ENCODE measurements at places on chromosomes 11 and 22.

GRCh38 chr11:20621679-20622078, 22.3 kb downstream of the SLC6A5 start:
- no peak for DNase-seq

DNA sequence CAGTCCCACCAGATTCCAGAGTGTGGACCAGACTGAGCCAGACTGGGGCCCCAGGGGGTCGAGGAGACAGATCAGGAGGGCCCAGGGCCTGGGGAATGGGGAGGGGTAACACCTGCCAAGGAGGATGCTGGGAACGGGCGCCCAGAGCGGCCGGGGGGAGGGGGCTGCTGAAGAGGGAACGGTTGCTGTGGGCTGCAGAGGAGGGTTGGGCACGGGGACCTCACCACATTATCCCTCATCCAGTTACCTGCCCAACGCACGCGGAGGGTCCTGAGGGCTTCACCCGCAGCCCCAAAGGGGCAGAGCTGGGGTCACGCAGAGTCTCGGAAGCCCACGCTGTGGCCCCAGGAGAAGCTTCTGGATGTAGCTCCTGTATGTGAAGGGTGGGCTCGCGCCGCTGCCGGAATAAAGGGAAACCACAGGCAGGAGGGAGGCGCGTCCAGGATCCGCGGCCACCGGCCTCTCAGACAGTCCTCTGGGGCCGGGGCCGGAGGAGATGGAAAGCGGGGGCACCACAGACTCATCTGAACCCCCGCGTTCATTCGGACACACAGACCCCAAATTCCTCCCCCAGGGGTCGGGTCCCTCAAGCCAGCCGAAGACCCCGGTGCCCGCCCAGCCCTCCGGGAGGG, 866 bp upstream of the SELENOO start:
- DNase-seq, result no peak

DNA sequence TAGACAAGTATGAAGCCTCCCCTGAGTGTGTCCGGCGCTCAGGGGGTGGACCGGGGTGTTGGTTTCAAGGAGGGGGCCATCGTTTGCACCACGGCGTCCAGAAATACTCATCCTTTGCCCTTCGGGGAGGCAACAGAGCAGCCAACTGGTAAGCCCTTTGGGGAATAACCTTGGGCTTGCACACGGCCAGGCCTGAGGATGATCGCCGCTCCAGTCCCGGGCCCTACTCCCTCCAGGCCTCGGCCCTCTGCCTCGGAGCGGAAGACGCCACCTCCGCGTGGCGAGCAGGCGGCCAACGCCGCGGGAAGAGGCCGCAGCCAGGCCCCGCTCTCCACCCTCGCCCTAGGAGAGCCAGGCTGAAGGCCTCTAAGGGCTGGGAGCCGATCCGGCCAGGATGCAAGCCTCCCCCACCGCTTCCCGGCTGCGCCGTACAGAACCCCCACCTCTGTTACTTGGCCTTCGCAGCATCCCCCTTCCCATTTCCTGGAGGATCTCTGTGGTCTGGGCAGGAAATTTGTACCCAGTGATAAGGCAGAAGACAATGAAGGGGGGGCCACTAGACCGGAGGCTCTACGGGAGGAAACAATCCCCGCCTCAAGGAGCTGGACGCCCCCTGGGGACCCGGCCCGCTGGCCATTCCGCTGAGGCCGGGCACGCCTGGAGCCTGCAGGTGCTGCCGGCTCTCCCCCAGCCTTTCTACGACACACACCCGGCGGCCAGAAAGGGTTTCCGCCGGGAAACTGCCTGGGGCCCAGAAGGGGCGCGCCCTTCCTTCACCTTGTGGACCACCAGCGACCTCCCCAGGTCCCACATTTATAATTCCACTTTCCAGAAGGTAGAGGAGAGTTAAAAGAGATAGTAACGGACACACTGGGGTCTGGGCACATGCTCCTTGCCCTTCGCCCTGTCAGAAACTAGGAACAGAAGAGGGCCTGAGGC, 2.6 kb downstream of the ESAM start:
- DNase-seq, result no peak

- no peak for DNase-seq
Measured at GRCh38 chr11:104581246-104581980, 316.8 kb downstream of the CASP12 start.

DNA sequence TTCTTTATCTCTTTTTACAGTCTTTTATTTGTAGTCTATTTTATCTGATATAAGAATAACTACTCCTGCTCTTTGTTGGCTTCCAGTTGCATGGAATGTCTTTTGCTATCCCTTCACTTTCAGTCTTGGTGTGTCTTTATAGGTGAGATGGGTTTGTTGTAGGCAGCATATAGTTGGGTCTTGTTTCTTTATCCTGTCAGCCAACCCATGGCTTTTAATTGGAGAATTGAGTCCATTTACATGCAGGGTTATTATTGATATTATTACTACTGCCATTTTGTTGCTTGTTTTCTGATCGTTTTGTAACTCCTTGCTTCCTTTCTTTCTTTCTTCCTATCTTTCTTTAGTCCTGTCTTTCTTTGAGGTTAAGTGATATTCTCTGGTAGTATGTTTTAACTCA, 11.9 kb upstream of the IL17RA start:
- DNase-seq, result no peak

DNA sequence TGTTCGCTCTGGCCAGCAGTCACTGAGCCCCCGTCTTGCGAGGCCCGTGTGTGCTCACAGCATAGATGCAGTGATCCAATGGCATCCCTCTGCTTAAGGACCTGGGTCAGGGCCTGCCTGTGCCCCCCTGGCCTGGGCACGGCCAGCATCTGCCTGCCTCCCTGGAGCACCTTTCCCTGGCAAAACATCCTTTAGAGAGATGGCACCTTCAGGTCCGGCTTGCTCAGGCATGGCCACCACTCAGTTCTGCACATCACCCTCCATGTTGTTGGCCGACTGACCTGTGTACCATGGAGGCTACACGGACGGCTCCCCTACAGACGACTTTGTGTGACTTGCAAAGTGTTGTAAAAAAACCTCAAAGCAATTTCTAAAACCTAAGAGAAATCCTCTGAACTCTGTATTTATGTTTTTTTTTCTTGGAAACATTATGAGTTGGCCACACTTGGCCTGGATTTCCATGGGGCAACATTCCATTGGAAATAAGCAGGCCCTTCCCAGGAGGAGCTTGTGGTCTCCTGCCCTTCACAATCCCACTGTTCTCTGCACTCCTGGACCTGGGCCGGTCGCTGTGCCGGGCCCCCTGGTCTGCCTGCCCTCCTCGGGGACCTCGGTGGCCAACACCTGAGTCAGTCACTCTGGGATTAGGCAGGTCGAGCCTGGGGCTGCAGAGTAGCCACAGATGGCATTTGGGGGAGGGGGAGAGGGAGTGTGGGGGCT, 592.4 kb downstream of the TBC1D22A start:
- no peak for DNase-seq

GRCh38 chr11:1639102-1639620, 9.6 kb downstream of the KRTAP5-5 start:
- no peak for DNase-seq

DNA sequence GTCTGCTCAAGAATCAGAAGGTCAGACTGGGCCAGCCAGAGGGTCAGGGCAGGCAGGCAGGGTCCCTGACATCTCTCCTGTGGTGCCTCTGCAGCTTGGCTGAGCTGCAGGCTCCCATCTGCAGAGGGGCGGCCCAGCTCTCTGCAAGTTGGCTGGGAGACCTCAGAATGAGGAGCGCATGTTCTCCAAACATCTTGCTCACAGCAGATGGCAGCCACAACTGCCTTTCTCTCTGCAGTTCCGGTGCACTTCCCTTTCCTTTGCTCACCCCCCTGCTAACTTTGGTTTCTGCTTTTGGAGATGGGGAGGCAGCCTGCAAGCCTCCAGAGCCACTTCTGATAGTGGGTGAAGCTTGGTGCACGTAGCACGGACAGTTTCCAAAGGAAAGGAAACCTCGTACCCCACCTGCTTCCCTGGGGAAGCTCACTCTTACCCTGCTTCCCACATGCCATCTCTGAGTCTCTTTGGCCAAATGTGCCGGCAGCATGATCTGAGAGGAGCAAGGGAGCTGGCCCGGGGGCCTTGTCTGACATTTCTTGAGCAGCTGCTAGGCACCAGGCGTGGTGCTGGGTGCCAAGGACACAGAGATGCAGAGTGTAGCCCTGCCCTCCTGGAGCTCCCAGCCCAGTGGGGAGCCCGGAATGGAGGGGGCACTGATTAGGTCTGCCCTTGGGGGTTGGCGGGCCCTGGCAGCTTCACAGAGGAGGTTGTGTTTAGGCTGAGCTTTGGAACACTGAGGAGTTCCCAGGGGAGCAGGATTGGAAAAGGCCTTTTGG, 18.2 kb downstream of the DAGLA start:
- no peak for DNase-seq

GRCh38 chr11:133515107-133515506, 17.2 kb downstream of the OPCML start:
- no peak for DNase-seq

DNA sequence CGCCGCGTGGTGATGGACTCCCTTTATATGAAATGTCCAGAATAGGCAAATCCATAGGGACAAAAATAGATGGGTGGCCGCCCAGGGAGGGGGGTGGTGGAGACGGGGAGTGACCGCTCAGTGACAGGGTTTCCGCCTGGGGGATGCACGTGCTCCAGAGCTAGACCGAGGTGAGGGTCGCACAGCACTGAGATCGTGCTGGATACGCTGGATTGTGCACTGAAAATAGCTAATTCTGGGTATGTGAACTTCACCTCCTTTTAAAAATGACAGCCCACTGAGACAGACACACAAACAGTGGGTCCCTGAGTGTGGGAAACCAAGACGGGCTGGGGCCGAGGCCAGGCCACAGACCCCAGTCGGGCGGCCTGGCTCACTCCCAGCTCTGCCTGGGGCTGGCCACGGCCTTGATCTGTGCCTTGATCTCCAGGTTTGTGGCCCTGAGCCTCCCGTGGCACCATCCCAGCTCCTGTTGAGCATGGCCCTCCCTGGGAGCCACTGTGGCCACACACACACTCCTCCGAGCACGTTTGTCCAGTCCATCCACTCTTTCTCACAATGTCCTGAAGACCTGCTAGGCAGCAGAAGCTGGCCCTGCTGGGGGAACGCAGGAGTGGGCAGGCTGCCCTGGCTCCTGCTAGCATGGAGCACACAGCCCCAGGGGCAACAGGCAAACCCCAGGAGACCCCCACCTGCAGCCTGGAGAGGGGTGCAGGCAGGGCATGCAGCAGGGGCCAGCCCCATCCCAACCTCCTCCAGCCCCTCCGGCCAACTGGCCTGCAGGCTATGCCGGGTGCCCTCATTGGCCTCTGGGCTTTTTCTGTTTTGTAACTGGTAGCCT, 41.0 kb upstream of the TH start:
- DNase-seq, result no peak

DNA sequence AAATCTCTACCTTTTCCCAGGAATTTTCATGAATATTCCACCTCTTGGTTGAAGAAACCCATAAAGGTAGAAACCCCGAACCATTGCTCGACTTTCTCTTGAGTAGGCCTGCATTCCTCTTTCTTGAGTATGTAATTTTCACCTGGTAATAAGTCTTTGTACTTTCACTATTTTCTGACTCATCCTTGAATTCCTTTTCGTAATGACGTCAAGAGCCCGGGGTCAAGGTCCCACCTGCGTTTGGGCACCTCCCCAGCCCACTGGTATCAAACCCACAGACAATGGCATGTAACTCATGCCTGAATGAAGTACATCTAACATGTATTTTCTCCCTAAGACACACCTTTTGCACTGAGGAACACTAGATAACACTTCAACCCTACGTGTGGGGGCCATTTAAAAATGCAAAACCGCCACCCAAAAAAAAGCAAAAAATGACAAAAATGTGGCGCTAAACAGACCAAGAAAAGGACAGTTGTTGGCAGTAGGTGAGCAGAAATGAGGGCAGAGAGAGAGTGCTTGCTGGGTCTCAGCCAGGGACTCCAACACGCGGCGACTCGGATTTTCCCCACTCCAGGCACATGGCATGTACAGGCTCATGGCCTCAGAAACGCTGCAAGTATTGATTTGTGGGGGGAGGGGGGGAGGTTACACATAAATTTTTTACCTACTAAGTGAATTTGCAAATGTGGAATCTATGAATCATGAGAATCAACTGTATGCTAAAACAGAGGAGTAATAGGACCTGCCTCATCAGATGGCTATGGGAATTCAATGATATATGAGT, 4.1 kb upstream of the C11orf24 start:
- no peak for DNase-seq

- no peak for DNase-seq
Measured at GRCh38 chr11:30567120-30567519, 19.0 kb downstream of the MPPED2 start.

GRCh38 chr11:115132436-115133228, 371.6 kb downstream of the CADM1 start:
- no peak for DNase-seq

DNA sequence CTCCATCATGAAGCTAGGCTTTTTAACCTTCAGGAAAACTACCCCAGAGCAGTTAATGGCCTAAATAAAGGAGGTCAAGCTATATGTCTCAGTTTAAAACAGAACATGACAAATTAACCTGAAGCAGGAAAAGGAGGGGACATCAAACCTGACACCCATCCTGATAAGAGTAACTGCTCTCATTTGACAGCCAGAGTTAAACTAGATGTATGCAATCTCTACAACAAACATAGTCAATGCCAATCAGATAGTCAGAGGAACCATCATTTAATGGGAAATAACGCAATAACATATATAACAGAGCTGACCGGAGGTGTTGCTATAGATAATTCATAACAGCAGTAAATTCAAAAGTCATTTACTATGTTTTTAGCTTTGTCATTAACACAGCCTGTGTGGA, 3.1 kb downstream of the ZNF202 start:
- no peak for DNase-seq

DNA sequence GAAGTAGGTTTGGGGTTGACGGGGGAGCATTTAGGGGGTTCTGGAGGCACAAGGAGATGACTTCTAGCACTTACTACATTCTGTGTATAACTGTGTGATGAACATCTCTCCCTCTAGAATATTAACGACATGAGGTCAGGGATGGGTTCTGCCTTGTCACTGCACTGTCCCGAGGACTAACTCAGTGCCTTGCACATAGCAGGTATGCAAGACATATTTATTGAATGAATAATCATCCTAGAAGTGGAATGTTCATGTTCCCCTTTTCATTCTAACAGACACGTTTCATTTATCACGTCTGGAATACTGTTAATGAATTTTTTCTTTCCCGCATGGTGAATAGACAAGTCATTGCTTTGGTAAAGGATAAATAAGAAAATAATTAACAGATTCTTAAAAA, 12.6 kb downstream of the SYT13 start:
- DNase-seq, result no peak

DNA sequence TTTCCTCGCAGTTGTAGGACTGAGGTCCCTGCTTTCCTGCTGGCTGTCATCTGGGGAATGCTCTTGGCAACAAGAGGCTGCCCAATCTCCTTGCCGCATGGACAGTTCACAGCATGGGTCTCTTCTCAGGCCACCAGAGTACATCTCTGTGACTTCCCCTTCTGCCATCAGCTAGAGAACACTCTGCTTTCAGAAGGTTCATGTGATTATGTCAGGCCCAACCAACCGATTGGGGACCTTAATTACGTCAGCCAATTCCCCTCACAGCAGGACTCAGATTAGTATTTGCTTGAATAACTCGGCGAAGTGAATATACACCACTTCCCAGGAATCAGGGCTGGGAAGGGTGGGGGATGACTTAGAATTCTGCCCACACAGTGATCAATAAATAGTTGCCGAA, 61.9 kb upstream of the CSNK2A3 start:
- DNase-seq, result no peak

All from stimulated activated CD8-positive, alpha-beta memory T cell treated with anti-CD3 and anti-CD28 coated beads, Interleukin-4, amount 100 ng/mL, for 4 hours (primary cell).